ENCODE measurements at places on chromosomes 3 and 15.

GRCh38 chr3:8987226-8987625, 24.0 kb upstream of the RAD18 start:
- DNase-seq, result no peak

GRCh38 chr3:194598771-194599557, 34.3 kb downstream of the TMEM44 start:
- no peak for DNase-seq

DNA sequence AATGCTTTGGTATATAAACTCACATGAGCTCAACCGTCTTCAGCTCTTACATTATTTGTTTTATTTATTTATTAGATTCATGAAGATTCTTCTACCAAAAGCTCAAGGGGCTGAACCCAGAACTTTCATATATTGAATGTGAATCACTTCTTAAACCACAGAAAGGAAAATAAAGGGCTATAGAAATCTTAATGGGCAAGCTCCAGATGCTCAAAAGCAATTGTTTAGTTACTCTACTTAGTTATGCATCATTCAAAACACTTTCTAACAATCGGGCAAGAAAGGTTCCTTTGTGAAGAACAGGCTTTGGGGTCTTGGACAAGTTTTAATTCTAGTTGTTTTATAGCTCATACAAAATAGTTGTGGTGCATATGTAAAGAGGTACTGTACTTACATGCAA, 380.2 kb downstream of the TIGIT start:
- DNase-seq, result no peak

DNA sequence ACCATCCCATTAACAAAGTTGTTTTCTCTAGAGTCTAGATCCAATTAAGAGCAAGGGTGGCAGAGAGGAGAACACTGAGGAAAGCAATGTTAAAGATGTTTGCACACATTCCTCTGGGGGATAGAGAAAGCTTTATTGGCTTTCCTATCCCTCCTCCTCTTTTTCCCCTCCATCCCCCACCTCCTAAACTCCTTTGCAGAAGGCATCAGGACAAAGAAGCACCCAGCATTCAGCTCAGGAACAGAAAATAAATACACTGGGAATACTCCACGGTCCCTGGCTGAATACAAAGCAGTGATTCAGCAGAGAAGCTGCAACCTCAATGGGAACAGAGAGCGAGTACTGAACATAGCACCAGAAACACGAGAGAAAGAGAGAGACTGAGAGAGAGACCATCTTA, 21.9 kb downstream of the LSAMP start:
- no peak for DNase-seq

DNA sequence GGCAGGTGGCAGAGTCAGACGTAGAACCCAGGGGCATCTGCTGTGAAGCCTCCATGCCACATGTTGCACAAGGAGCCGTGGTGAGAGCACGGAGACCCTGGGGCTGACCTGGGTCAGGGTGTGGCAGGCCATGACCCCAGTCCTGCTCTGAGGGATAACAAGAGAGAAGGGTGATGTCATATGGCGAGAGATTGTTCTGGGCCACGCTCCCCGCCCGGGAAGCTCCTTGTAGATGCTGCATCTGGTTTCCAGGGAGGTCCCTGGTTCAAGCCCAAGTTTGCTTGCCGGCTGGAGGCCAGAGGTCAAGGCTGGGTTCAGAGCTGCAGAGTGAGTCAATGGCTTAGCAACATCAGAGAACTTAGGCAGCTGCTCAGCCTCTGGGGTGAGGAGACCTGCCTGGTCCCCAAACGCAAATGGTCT, 17.3 kb downstream of the FGD5 start:
- DNase-seq, result no peak

DNA sequence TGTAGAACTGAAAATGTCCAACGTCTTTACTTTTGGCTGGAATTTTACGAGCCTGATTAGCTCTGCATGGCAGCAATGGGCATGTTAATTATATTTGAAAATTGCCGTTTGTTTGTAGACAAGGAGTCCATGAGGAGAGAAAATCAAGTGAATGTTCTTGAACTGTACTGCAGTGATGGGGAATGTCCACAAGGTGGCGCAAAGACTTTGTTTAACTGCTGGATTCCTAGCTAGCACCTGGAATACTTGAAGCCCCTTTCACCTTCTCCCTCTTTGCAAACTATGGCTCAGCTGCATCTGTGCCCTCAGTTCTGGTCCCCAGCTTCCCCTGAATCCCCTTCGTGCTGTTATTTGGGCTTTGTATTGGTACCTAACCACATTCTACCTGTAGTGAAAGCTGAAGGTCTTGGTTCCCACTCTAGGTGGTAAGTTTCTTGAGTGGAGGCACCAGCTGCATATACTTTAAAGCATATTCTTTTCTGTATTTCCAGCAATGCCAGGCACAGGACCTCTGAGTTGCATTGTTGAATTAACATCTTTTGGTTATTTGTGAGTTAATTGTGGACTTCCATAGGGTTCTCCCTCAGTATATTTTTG, 25.3 kb downstream of the EXOG start:
- DNase-seq, result peak; percentile 21

- DNase-seq, result no peak
Measured at GRCh38 chr3:133152056-133152455, 113.9 kb downstream of the TMEM108 start.

DNA sequence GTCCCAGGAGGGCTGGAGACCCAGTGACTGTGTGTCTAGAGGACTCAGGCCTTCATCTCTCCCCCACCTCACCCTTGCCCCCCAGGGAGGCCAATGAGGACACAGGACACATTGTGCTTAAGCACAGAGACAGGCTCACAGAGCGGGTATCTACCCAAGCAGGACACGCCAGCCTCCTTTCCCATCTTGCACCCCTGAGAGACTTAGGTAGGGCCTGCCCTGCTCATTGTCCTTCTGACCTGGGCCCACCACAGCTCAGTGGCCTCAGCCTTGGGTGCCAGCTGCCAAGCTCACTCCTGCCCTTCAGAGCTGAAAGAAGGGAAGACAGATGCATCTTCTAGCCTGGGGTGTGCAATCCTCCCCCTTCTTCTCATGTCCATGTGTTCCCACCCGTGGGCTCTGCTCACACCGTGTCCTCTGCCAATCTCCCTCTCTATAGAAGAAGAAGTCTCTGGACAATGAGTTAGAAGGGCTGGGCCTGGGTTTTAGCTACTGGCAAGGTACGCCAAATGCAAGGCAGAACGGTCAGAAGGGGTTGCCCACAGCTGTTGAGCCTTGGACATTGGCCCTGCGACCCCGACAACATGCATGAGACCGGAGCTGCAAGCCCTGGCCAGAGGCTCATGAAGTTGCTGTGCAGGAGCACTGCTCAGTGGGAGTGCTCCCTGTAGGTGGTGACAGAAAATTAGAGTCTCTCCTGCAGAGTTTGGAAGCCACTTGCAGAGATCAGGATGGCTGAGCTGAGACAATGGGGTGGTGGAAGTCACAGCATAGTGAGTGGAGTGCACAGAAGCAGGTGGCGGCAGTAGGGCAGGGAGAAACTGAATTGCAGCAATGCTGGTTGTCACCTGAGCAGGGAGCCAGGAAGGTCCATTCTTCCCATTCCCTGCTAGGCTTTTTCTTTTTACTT, 32.8 kb downstream of the ACSBG1 start:
- no peak for DNase-seq

DNA sequence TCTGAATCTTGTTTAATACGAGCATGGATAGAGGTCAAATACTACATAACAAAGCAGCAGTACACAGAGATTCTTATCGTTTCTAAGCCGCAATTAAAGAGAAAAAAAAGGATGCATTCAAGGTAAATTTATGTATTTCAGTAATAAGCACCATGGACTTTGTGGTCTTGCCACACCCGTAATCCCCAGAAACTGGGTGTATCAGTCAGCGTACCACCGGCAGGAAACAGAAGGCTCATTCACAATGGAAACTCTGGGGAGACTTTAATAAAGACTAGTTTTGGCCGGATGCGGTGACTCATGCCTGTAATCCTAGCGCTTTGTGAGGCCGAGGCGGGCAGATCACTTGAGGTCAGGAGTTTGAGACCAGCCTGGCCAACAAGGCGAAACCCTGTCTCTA, 81.9 kb upstream of the ZNF280D start:
- DNase-seq, result no peak

GRCh38 chr15:63082366-63082765, 39.3 kb upstream of the LACTB start:
- DNase-seq, result no peak

GRCh38 chr3:107990926-107991325, 99.9 kb downstream of the CD47 start:
- DNase-seq, result no peak

DNA sequence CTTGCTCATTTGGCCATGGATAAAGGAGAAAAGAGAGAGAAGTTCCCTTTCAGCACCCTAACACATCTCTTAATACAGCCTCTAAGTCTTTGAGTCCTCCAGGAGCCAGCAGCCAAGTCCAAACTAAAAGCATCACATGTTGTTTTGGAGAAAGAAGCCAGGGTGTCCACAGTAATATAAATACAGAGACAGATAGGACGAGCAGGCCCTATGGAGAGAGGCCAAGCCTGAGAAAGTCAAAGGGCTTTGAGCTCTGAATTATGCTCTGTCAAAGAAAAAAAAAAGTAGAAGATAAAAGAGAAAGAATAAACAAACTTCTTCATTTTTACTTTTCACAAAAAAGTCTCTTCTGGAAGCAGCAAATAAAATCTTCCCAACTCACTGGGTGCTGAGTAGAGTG, 92.4 kb upstream of the THBS1 start:
- no peak for DNase-seq

DNA sequence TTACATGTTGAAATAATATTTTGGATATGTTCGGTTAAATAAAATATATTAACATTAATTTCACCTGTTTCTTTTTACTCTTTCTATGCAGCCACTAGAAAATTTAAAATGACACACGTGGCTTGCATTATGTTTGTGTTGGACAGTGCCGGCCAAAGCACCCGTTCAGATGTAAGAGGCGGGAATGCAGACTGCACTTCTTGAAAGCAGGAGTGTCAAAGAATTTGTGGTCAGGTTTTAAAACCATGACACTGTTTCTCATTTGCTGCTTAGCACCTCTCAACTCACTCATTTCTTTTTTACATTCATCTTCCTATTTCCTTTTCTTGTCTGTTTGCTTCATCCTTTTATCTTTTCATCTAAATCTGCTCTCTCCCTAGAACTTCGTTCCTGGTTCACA, 35.3 kb upstream of the MINAR1 start:
- DNase-seq, result no peak

DNA sequence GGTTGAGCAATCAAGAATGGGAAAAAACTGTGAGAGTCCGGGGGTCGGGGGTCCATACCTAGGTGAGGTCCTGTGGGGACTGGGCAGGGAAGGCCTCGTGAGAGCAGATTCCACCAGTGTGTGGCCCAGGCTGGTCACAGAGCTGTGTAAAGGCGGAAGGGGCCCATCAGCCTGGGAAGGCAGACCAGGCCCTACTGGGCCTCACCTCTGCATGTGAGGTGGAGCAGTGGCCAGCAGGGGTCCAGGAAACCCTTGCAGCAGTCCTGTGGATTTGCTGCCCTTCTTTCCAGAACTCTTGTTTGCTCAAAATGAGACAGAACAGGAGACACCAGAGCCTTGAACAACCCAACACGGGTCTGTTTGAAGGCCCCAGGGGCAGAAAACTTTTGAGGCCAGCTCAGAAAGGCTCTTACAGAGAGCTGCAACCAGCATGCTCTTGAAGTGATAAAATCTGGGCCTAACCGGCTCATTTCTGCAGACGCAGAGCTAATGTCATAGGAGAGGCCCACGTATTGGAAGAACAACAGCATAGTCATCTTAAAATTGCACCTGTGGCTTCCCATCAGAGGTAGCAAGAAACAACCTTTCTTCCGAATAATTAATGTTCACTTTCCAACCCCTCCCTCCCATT, 30.3 kb upstream of the HHATL start:
- no peak for DNase-seq

GRCh38 chr3:49775538-49775937, 10.8 kb downstream of the IP6K1 start:
- no peak for DNase-seq

DNA sequence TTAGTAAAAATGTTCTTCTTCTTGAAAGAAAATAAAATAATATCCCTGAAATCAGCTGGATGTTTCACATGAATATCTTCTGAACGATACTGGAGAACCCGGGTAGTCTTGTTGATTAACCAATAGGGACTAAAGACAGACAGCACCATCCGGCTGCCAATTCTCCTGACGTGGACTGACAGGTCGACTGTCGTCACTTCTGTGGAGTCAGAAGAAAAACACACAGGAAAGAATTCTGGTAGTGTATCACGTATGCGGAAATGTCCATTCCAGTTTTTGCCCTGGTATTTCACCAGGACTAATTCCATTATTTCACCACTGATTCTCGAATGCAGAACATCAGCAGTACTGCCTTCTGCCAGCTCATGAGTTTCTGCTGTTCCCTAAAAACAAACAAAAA, 144.6 kb downstream of the VPS13C start:
- DNase-seq, result no peak

GRCh38 chr15:59138243-59138642, 33.3 kb downstream of the CCNB2 start:
- DNase-seq, result peak; percentile 23

- DNase-seq, result no peak
Measured at GRCh38 chr3:187360596-187360995, 7.6 kb upstream of the RTP4 start.

- DNase-seq, result no peak
Measured at GRCh38 chr3:69504232-69504631, 118.3 kb upstream of the FRMD4B start.

DNA sequence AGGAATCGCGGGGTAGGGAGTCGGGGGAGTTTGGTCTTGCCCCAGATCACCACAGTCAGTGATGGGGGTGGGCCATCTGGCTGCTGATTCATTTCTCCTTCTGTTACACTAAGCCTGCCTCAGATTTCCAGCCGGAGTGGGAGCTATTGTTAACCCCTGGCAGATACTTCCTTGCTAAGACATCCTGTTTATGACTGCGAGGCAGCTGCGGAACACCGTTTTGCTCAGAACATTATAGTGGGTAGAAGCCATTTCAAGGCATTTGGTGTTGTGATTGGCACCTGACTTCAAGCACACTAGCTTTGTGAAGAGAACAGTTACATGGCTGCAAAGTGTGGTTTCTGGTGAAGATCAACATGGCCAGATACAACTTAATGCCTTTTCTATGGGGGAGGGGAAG, 73.8 kb downstream of the FLNB start:
- peak; percentile 4 for DNase-seq

- DNase-seq, result no peak
Measured at GRCh38 chr3:174846055-174846454, 13.1 kb upstream of the NAALADL2 start.

- no peak for DNase-seq
Measured at GRCh38 chr3:7025581-7026300, 164.8 kb downstream of the GRM7 start.

GRCh38 chr3:48504051-48504946, at the start of gene SHISA5:
TSS of gene SHISA5 (minus strand) at chr3:48504174. CDS start at chr3:48504094, 80 bp downstream.
- peak; percentile 26 for DNase-seq

DNA sequence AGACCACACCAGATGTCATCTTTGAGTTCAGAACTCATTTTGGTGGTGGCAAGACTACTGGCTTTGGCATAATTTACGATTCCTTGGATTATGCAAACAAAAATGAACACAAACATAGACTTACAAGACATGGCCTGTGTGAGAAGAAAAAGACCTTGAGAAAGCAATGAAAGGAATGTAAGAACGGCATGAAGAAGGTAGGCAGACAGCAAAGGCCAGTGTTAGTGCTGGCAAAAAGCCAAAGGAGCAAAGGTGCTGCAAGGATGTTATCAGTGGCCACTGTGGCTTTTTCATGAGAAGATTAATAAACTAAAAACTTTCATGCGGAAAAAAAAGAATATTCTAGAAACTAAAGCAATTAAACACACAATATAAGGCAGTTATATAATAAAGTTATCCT, 21.9 kb downstream of the AAGAB start:
- no peak for DNase-seq

All from stimulated activated CD4-positive, alpha-beta T cell treated with anti-CD3 and anti-CD28 coated beads, Interleukin-2, amount 100 ng/mL, for 4 hours (primary cell).